ENCODE measurements at places on chromosomes 5 and 9. TPM values are rescaled to one million over a fixed set of nuclear protein-coding genes. Genes with fewer than 3 reads are reported as not detected.

Gene FAXDC2
- 0.38 TPM for total RNA-seq

Gene HRH2
- 1.4 TPM for total RNA-seq

GRCh38 chr9:90107040-90107725 is 502.4 kb downstream of the GADD45G start:
- no peak for DNase-seq

GRCh38 chr9:77945798-77946197 is 85.8 kb downstream of the GNAQ start:
- DNase-seq, result peak; percentile 6

Gene PARP8
- 192 TPM for total RNA-seq

Gene PFN3
- total RNA-seq, result not detected

Gene ZNF883
- total RNA-seq, result 0.53 TPM
